ENCODE measurements at places on chromosomes 11 and 22.

DNA sequence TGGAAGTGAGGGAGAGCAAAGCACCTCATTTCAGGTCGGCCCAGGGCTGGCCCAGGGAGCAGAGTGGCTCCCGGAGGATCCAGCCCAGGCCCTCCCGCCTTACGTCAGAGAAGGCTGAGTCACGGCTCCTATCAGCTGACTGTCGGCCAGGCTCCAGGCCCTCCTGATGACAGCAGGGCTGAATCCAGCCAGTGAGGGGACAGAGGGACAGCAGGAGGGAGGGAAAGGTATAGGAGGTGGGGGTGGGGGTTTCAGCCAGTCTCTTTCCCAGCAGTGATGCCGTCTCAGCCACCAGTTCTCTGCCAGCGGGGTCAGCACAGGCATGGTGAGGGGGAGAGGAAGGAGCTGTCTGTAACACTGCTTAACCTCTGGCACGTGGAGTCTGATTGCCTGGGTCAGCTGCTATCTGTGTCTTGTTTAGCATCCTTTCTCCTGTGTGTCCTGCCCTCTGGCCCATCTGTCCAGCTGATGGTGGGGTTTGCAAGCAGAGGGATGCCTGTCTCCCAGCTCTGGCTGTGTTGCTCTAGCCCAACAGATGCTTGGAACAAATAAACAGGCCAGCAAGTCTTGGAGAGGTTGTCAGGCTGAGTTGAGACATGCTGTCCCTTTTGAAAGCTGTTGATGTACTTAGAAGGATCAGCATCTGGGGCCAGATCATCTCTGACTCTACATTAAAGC, 74.0 kb downstream of the ADAMTS15 start:
- DNase-seq: no peak

DNA sequence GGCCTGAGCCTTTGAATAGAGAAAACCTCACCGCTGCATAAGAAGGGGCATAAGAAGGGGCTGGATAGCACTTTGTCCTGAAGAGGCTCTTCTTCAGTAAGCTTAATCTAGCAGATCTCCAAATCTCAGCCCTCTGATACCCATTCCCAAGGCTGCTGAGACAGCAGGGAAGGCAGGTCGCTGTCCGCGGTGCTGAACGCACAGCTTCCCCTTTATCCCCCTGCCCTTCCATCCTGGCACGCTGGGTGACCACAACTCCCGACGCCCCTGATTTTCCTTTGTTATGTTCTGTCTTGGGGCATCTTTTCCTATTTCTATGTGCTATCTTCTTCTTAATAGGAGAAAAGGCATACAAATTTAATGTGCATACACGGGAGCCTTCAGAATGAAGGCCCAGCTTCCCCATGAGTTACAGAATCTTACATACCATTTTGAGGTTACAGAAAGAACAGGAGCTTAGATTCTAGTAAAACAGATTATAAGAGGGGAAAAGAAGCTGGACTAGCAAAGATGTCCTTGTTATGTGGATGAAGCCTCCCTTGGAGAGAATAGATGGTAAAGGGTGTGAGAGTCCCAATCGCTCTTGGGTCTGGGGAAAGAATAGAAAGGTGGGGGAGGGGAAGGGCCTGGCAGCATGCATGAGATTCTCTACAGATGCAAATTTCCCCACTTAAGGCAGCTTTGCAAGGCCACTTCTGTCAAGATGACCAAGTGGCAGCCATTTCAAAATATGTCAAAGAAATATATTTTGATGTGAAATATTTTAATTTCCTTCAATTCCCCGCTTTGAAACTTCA, 5.7 kb upstream of the SULT4A1 start:
- DNase-seq: peak; percentile 26

- no peak for DNase-seq
These were observed 1.9 kb downstream of the CCDC83 start for GRCh38 chr11:85857098-85857497.

DNA sequence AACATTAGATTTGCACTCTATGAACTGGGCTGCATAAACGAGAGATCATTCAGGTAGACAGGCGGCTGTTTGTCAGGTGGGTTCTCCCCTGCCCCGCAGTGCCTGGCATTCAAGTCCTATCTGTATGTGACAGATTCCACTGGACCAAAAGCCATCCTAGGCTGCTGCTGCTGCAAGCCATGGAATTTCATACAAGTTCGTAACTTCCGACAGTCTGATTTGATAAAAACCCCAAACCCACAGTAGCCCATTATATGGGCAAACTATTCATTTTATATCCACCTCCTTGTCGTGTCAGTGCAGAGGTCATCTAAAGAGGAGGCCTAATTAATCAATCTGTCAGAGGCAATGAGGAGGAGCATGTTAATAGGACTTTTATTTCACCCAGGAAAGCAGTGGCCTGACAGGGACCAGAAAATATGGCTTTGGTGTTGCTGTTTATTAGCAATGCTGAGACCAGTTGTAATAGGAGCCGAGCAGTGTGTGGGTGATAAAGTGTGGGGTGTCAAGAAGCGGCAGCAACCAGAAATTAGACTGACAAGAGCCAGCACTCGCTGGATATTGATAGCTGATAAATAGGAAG, 124.2 kb downstream of the ARL14EP start:
- no peak for DNase-seq

DNA sequence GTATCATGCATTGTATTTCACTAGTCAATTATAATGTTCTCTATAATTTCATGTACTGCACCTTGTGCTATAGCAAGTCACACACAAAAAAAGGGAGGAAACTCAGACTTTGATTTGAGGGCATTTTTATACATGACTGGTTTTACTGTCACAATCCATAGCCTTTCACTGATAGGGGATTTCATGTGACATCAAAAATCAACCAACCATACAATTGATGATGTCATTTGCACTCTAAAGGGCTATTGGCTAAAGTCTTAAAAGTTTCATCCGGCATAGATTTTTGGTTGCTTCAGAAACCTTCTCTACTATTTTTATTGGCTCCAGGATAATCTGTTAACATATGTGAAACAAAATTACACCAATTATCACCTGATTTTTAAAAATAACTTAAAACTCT, 237.8 kb downstream of the DCDC1 start:
- DNase-seq: no peak

GRCh38 chr11:61930933-61931332, 13.6 kb upstream of the RAB3IL1 start:
- DNase-seq: no peak

- DNase-seq: no peak
These were observed 5.2 kb downstream of the CAPN5 start for GRCh38 chr11:77071671-77072605.

DNA sequence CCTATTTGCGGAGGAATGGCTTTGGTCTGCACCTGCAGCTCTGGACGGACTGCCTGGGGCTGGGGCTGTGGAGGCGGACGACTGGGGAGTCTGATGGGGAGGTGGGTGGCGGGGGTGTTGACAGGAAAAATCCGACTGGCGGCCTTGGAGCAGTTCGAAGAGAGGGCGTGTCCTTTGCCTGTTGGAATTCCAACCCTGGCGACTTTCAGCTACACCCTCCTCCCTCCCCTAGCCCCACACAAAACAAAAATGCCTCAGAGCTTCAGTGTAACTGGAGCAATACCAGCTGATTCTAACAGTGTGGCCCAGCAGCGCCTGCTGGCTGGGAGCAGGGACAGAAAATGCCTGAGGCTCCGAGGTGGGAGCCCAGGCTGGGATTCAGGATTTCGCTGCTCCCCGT, 85.4 kb downstream of the ATXN10 start:
- DNase-seq: no peak

GRCh38 chr11:59776210-59777066, 21.3 kb downstream of the STX3 start:
- no peak for DNase-seq

DNA sequence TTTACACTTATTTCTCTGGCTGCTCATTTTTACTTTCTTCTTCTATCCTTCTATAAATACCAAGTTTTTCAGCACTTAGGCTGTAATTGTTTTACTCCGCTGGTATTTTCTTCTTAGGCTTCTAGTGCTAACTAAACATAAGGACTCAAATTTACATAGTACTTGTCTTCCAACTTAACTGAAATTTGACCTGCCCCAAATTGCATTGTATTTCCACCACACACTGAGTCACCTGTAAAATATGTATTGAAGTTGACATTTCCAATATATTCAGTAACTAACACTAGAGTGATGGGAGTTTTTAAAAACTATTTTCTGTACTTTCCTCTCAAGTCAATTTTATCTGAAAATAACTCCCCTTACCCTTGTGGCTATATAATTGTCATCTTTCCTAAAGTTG, 1794.1 kb upstream of the RAG2 start:
- DNase-seq: no peak

- DNase-seq: no peak
These were observed 304.8 kb upstream of the SORL1-AS1 start for GRCh38 chr11:121757480-121758125.

GRCh38 chr11:23604966-23605365, 744.7 kb upstream of the CCDC179 start:
- no peak for DNase-seq

GRCh38 chr11:44574610-44575287, 9.3 kb downstream of the CD82 start:
- DNase-seq: peak; percentile 54

GRCh38 chr22:42930810-42931420, 73.8 kb upstream of the ARFGAP3 start:
- DNase-seq: peak; percentile 21

DNA sequence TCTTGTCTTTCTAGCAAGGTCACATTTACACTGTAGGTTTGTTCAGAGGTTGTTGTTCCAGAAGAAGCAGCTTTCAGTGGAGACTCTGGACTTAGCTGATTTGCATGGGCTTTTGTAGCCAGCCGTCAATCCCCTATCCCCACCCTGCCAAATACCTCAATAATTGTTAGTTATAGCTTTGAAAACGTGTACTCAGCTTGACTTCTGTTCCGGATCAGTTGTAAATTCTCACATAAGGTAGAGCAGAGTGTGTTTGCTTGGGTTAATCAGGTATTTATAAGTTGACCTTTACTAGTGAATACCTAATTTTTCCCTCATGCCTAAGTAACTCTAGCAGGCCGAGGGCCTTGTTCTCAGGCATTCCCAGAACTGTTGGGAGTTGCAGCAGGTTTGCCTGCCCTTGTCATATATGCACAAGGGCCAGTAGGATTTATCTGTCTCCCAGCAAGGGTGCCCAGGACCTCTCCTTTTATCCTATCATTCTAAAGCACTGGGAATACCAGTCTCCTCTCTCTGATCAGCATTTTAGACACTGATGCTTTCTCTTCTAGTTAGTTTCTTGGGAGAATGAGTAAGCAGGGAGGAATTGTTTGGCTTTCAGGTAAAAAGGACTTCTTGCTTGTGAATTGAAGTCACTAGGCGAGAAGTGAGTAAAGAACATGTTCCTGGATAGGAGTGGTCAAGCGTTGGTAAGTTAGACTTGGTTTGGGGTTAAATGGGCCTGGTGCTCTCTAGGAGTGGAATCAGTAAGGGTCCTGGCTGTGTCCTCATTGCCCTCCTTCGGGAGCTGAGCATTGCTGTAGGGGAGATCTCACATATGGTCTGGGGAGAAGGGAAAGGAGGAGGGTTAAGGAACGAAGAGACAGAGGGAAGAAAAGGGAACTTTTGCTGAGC, 22.1 kb downstream of the STIM1 start:
- DNase-seq: no peak

DNA sequence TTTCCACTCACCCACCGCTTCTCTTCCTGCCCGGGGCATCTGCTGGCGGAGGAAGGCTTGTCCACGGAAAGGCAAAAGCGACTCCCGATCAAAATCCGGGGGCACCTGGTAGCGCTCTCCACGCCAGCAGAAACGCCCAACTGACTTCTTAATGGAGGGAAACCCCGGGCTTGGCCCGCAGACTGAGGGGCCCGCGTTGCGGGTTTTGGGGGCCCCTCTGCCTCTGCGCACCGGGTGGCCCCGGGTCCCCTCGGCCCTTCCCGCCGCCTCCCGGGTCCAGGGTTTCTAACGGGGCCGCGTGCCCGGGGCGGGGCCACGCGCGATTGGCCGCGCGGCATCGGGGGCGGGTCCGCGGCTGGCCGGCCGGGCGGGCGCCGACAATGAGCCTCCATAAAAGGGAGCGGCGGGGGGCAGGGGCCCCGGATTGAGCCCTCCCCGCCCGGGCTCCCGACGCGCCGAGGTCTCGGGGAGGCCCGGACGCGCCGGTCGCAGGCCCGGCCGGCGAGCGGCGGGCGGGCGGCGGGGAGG, at the start of gene SPINDOC:
SPINDOC (plus strand) TSS at position 422 of the 528 bp plus-strand sequence. CDS start 231 bp downstream, outside the sequence.
- DNase-seq: peak; percentile 76

DNA sequence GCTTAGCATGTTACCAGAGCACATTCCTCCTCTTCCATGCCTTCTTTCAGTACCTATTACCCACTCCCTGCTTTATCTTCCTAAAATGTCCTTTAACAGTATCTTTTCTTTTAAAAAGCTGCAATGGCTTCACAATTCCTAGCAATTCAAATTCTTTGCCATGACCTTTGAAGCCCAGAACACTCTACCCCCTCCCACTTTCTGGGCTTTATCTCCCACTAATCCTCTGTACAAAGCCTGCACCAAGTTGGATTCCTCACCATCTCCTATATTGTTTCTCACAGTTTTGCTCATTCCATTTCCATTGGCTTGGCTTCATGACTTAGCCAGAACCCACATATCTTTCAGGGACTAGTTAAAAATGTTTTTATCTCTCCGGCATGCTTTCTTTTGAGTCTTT, 80.9 kb downstream of the FAM76B start:
- DNase-seq: no peak

DNA sequence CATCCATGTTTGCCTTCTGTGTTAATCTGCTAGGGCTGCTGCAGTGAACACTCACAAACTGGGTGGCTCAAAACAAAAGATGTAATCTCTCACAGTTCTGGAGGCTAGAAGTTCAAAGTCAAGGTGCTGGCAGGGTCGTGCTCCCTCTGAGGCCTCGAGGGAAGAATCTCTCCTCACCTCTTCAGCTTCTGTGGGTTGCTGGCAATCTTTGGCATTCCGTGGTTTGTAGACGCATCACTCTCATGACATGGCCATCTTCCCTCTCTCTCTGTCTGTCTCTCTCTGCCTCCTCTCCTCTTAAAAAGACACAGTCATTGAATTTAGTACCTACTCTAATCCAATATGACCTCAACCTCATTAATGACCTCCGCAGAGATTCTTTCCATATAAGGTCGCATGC, 78.8 kb downstream of the TSPAN18 start:
- DNase-seq: no peak

GRCh38 chr11:114796954-114797721, 118.8 kb downstream of the NXPE2 start:
- DNase-seq: no peak
